ENCODE measurements at places on chromosomes 2 and 18.

GRCh38 chr2:182745061-182745460 is 29.0 kb downstream of the DNAJC10 start:
- no peak for DNase-seq

- no peak for DNase-seq
Measured at GRCh38 chr2:110688594-110689091, 10.8 kb upstream of the BUB1 start.

- no peak for DNase-seq
Measured at GRCh38 chr2:39606585-39606984, 59.1 kb upstream of the TMEM178A start.

- DNase-seq: no peak
Measured at GRCh38 chr18:58169472-58169871, 125.4 kb downstream of the NEDD4L start.

- no peak for DNase-seq
Measured at GRCh38 chr2:54466870-54467269, 10.7 kb downstream of the SPTBN1 start.

GRCh38 chr2:150997066-150997465 is 264.6 kb downstream of the RBM43 start:
- no peak for DNase-seq

GRCh38 chr2:9247177-9247576 is 40.6 kb downstream of the ASAP2 start:
- DNase-seq: no peak
